ENCODE measurements at places on chromosomes 5 and 9. TPM values are rescaled to one million over a fixed set of nuclear protein-coding genes. Genes with fewer than 3 reads are reported as not detected.

DNA sequence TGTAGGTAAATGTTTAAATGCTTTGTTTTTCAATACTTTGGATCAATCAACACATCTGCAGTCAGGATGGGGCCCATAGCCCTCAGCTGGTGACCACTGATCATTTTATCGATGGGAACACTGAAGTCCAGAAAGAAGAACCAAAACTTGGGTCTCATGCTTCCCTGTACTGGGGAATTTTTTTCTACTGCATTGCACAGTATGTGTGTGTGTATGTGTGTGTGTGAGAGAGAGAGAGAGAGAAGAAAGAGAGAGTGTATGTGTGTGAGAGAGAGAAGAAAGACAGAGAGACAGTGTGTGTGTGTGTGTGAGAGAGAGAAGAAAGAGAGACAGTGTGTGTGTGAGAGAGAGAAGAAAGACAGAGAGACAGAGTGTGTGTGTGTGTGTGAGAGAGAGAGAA, 202.9 kb upstream of the MSX2 start:
- DNase-seq: no peak

GRCh38 chr9:5838884-5839571, 6.1 kb upstream of the ERMP1 start:
- DNase-seq: no peak

DNA sequence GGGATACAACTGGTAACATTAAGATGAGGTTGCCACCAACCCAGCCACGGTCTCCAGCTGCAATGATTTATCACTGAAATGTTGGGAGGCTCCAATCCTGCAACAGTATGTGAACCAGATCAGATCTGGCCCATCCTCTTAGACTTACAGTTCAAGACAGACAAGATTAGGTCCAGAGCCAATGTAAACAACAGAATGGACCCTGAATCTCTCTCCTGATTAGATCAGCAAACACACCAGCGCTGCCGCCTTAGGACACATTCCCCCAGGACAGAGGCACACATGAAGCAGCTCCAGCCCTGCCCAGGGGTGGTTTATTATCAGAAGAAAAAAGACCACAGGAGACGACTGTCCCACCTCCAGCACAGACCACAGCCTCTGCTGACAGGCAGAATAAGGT, 82.1 kb downstream of the SLIT3 start:
- no peak for DNase-seq

- no peak for DNase-seq
Observed at GRCh38 chr5:148569948-148570347, 84.4 kb downstream of the HTR4 start.

Gene CERCAM
- total RNA-seq: 14.0 TPM

DNA sequence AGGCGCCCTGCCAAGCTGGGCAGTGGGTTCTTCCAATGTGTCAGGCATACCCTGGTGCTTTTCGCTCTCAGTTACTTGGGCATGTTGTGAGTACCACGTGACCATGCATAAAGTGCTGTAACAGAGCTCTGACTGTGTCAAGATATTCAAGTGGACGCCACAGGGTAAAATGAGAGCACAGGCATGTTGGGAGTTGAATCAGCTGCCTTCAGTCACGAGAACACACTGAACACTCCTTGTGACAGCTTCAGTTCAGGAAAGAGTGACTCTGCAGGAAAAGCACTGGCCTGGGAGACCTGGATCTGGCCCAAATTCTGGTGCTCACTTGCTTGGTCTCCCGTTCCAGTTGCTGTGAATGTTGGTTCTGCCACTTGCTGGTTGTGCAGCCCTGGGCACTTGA, 5.1 kb downstream of the MLANA start:
- DNase-seq: no peak

Gene TNFSF15
- total RNA-seq: 8.5 TPM

All from upper lobe of right lung (tissue), 1 donor.